ENCODE measurements at places on chromosomes 3 and 15.

- no peak for DNase-seq
Measured at GRCh38 chr3:16366-16765, 180.2 kb upstream of the CHL1 start.

GRCh38 chr15:26178640-26179220 lies 315.6 kb upstream of the ATP10A start:
- DNase-seq = no peak

DNA sequence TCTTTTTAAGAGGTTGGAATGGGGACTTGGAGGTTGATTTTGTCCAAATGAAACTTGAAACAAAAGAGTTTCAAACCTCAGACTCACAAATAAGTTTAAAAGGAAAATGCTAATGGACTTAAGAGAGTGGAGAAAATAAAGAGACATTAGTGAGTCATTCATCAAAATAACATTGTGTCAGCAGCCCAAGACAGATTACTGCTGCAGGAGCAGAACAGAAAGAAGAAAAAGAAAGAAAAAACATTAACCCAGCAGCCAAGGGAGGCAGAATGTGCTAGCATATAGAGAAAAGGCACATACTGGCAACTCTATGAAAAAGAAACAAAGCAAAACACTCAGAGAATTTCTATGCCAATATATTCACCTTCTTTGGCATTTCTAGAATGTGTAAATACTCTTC lies 42.6 kb downstream of the ADAMTS9 start:
- DNase-seq = no peak

GRCh38 chr3:96814651-96815567 lies 515 bp downstream of the EPHA6 start:
- DNase-seq = no peak

DNA sequence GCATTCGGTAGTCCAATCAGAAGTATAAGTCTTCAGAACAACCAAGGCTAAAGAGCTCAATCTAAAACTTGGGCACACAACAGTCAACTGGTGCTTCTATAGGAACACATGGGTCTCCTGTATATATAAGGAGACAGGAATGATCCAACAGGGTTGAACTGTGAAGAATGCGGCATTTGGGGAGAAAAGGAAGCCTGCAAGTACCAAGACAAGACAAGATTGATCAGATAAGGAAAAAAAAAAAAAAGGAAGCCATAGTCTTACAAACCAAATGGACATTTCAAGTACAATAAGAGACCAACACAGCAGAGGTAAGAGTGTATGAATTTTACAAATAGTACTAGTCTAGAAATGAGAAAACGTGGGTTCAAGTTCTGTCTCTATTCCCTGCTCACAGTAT lies 6.5 kb downstream of the CPEB1 start:
- DNase-seq = no peak

DNA sequence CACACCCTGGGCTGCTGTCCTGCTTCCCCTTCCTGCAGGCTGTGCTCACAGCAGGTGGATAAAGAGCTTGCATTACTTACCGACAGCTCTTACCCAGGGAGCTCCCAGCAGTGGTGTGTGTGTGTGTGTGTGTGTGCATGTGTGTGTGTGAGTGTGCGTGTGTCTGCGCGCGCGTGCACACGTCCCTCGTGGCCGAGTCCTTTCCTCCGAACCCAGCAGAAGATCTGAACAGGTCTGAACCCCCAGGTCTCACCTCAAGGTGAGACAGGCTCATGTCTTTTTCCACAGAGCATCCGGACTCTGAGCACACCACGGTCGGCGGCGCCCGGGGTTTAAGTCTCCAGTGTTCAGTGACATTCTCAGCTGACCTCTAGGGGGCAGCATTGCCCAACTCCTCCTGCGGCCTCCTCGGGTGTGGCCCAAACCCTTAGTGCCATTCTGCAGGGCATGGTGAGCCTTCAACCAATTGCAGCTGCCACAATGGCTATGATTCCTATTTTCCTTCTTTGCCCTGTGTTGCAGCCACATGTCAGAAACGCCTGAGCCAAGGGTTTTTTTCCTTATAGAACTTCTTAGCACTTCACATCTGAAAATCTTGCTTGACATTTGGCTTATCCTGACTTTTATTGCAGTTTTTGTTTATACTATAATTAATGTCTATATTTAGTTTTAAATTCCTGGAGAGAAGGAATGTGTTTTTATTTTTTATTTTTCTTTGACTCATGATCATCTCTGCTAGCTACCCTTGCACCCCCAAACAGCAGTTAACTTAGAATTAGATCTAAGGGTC lies 64.1 kb upstream of the KLHL25 start:
- peak; percentile 69 for DNase-seq

GRCh38 chr3:71240034-71240433 lies 343.5 kb downstream of the FOXP1 start:
- DNase-seq = no peak

DNA sequence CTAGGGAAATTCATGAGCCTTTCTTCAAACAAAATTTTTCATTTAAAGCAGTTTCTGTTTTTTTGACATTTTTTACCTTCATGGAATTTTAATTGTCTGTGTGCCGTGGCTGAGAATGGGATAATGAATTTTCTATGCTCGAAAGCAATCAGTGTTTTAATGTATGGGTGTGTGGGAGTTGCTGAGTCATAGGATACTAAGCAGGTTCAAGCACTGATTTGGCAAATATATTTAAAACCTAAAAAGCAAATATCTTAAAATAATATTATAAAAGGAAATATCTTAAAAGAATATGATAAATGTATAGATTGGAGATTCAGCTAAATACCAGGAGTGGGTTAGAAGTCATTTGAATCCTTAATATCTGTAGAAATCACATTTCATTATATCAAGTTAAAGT lies 173.6 kb upstream of the LRRFIP2 start:
- no peak for DNase-seq
